ENCODE measurements at places on chromosomes 1 and 21. TPM values are rescaled to one million over a fixed set of nuclear protein-coding genes. Genes with fewer than 3 reads are reported as not detected.

Gene CFAP74
- 4.3 TPM for polyA plus RNA-seq

Gene TMEM200B
- 14.2 TPM for polyA plus RNA-seq

Gene C1orf116
- polyA plus RNA-seq, result 36.6 TPM

Gene EXOSC10
- polyA plus RNA-seq, result 109 TPM

Gene FMOD
- 72.7 TPM for polyA plus RNA-seq

DNA sequence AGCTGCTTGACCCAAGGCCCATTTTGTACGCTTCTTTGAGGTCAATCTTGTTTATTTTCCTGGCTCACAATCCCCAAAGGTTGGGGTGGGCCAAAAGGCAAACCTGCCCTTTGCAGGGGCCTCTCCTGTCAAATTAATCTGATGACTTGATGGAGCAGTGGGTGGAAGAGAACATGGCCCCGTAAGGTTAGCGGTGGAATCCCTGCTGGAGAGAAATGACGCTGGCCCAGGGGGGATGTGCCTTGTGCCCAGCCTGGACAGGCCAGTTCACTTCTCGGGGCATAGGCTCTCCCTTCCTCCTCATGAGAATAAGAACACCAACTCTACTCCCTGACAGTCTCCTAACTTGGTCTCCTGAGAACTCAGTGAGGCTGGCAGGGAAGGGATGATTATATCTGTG, 40.5 kb downstream of the C1orf198 start:
- DNase-seq, result no peak

GRCh38 chr1:201208236-201208635, 17.6 kb downstream of the IGFN1 start:
- no peak for DNase-seq

- peak; percentile 70 for DNase-seq
Observed at GRCh38 chr1:12692967-12693782, 22.7 kb upstream of the AADACL3 start.

- peak; percentile 76 for DNase-seq
Observed at GRCh38 chr1:153545067-153546055, at the start of gene S100A4. Gene S100A4, minus strand, starts transcription at chr1:153545806. Its CDS starts 1,012 bp downstream, at chr1:153544794.

DNA sequence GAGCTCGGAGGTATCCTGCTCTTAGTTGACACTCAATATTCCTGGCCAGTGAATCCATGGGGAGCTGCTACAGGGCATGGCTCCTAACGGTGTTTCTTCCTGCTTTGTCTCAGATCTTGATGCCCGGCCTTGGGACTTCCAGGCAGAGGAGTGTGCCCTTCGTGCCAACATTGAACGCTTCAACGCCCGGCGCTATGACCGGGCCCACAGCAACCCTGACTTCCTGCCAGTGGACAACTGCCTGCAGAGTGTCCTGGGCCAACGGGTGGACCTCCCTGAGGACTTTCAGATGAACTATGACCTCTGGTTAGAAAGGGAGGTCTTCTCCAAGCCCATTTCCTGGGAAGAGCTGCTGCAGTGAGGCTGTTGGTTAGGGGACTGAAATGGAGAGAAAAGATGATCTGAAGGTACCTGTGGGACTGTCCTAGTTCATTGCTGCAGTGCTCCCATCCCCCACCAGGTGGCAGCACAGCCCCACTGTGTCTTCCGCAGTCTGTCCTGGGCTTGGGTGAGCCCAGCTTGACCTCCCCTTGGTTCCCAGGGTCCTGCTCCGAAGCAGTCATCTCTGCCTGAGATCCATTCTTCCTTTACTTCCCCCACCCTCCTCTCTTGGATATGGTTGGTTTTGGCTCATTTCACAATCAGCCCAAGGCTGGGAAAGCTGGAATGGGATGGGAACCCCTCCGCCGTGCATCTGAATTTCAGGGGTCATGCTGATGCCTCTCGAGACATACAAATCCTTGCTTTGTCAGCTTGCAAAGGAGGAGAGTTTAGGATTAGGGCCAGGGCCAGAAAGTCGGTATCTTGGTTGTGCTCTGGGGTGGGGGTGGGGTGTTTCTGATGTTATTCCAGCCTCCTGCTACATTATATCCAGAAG, 16.7 kb downstream of the ALX3 start:
- peak; percentile 42 for DNase-seq

DNA sequence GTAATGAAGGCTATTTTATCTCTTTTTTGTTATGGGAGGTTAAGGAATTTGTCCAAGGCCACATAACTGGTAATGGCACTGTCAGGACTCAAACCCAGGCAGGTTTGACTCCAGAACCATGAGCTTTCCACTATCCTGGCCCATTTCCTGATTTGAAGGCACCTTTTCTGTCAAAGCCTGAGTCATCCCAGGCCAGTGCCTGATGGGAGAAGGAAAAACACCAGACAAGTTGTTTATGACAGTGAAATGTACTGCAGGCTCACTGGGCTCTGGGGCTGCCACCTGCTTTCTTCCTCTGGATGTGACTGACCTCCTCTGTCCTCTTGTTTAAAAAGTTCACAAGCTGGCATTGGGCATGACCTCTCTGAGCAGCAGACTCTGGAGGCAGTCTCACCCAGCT, 71.8 kb upstream of the SPATA6 start:
- DNase-seq, result no peak

DNA sequence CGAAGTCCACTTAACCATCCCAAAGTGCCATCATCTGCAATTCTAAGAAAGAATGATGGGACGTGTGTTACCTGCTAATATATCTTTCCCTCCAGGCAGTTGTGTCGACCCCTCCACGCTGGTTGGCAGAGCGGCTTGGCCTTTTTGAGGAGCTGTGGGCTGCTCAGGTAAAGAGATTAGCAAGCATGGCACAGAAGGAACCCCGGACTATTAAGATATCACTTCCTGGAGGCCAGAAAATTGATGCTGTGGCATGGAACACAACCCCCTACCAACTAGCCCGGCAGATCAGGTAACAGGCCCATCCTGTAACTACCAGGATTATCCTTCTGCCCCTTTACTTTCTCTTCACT, 520 bp downstream of the TARS2 start:
- DNase-seq, result no peak

GRCh38 chr1:161779393-161779792, 13.3 kb downstream of the ATF6 start:
- no peak for DNase-seq

- DNase-seq, result no peak
Observed at GRCh38 chr1:11967028-11967547, 13.2 kb upstream of the MFN2 start.
